Activated CD4-positive, alpha-beta memory T cell treated with anti-CD3 and anti-CD28 coated beads for 36 hours (primary cell): ENCODE measurements at places on chromosomes 16 and 17. TPM values are rescaled to one million over a fixed set of nuclear protein-coding genes. Genes with fewer than 3 reads are reported as not detected.

Gene SPNS2
- total RNA-seq: 0.15 TPM

Gene RPL26
- total RNA-seq: 2,997 TPM

DNA sequence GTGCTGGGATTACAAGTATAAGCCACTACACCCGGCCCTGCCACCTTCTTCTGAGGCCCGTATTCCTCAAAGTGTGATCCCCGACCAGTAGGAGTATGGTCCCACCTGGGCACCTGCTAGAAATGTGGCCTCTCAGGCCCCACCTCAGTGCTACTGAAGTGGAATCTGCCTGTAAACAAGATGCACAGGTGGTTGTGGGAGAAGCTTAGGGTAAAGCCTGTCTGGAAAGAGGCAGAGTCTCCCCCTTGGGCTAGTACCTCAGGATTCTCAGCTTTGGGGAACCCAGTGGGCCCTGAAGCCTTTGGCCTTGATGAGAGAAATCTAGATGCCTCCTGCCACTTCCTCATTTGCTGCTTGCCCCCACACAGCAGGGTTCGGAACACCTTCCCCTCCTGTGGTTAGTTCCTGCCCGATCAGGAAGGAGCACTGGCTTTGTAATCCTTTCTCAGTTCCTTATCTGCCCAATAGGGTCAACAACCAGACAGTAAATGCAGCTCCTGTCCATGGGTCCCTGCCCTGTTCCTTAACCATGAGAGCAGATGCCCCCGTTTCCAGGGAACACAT is 25.2 kb downstream of the TK2 start:
- H3K27ac ChIP-seq: peak overlapping the region; percentile 81
- no peaks in the 10 kb centered on the region for H3K27me3 ChIP-seq
- peak; percentile 45 for DNase-seq
- H3K4me1 ChIP-seq: peaks cover 76% of the 10 kb centered on the region

- H3K27ac ChIP-seq: no peak overlapping the region
- no peaks in the 10 kb centered on the region for H3K27me3 ChIP-seq
- peaks cover 18% of the 10 kb centered on the region for H3K4me1 ChIP-seq
- H3K4me3 ChIP-seq: no peak overlapping the region
- no peak for DNase-seq
Measured at GRCh38 chr16:29726845-29727377, 18.9 kb downstream of the C16orf54 start.

- DNase-seq: no peak
- H3K36me3 ChIP-seq: peaks cover 5% of the 10 kb centered on the region
- H3K27ac ChIP-seq: no peak overlapping the region
- H3K4me1 ChIP-seq: peaks cover 5% of the 10 kb centered on the region
- no peaks in the 10 kb centered on the region for H3K27me3 ChIP-seq
Measured at GRCh38 chr17:72974605-72975232, 117.8 kb downstream of the SLC39A11 start.

- H3K27ac ChIP-seq: no peak within 1 kb of the TSS
- H3K36me3 ChIP-seq: no peaks in the 10 kb centered on the region
- H3K4me1 ChIP-seq: peaks cover under 1% of the 10 kb centered on the region
- H3K4me3 ChIP-seq: no peak within 1 kb of the TSS
Measured at GRCh38 chr17:29246628-29247027, at the start of gene CRYBA1. Gene CRYBA1 (plus strand): TSS chr17:29246859. CDS start chr17:29246864, 5 bp downstream.

GRCh38 chr17:64785011-64785421 is 122.9 kb upstream of the SMURF2 start:
- H3K4me1 ChIP-seq: peaks cover 11% of the 10 kb centered on the region
- no peak for DNase-seq
- H3K4me3 ChIP-seq: no peak overlapping the region

- no peaks in the 10 kb centered on the region for H3K4me1 ChIP-seq
- no peaks in the 10 kb centered on the region for H3K36me3 ChIP-seq
- no peaks in the 10 kb centered on the region for H3K27me3 ChIP-seq
- no peak for DNase-seq
- no peak overlapping the region for H3K4me3 ChIP-seq
Measured at GRCh38 chr16:52581530-52581929, 34.6 kb upstream of the TOX3 start.

DNA sequence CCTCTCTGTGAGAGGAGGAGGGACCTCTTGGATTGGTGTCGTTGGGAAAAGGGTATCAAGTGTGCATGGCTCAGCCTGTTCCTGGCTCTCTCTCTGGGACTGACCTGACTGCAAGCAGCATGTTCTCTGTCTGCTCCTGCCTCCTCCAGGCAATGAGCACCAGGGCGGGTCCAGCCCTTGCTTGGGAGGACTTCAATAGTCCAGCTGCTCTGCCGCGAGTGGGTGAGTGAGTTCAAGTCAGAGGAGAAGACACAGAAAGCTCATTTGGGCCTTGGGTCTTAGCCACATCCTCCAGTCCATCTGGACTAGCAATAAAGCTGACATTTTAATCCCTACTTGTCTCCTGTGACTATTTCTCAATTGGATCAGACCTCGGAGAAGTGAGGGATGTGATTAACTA is 25.2 kb upstream of the TNS4 start:
- H3K36me3 ChIP-seq: peaks cover 40% of the 10 kb centered on the region
- no peak for DNase-seq
- H3K27me3 ChIP-seq: no peaks in the 10 kb centered on the region
- H3K4me3 ChIP-seq: no peak overlapping the region
- H3K27ac ChIP-seq: no peak overlapping the region

DNA sequence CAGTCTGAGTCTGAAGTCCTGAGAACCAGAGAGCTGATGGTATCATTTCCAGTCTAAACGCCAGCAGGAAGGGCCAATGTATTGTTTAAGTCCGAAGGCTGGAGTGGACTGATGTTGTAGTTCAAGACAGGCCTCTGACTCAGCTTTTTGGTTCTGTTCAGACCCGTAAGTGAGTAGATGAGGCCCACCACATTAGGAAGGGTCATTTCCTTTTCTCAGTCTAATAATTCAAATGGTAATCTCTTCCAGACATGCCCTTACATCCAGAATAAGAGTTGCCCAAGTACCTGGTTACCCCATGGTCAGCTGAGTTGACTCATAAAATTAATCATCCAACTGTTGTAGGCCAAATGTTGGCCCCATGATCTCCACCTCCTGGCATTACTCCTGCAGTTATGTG is 442.6 kb upstream of the HSBP1 start:
- no peak overlapping the region for H3K4me3 ChIP-seq
- peaks cover 2% of the 10 kb centered on the region for H3K27me3 ChIP-seq
- no peak overlapping the region for H3K27ac ChIP-seq
- H3K4me1 ChIP-seq: no peaks in the 10 kb centered on the region
- DNase-seq: no peak
